ENCODE measurements at places on chromosomes 1 and 21.
A peak's percentile ranks its signal among the peaks of the same experiment; 100 is the strongest.

GRCh38 chr1:246768403-246769020 is 44.3 kb downstream of the SCCPDH start:
- DNase-seq: no peak

- DNase-seq: no peak
These were observed 518.9 kb downstream of the USP25 start for GRCh38 chr21:16248705-16249104.

DNA sequence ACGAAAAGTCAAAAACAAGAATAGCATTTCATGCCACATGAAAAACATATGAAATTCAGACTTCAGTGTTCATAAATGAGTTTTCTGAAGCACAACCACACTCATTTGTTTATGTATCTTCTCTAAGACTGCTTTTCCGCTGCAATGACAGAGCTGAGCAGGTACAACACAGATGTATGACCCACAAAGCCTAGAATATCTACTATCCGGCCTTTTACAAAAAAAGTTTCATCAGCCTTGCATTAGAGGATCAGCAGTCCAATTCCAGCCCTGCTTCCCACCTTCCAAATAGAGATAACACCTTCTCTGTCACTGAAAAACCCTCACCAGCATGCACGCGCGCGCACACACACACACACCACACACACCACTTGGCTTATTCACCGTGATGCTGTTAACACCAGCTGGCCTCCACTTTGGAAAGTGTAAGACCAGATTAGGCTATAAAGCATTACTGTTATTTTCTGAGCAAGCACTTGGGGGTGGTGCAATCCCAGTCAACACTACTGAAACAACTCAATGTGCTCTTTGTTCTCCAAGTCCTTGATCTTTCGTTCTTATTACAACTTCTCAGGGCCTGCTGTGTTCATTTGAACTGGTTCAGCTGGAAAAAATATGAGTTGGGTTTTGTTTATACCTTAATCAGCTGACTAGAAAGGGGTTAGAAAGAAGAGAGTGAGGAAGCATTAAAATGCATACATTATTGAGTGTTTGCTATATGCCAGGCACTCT is 90.0 kb downstream of the GLUL start:
- DNase-seq: peak; percentile 90

- no peak for DNase-seq
These were observed 60.6 kb upstream of the CD1D start for GRCh38 chr1:158119976-158120653.

DNA sequence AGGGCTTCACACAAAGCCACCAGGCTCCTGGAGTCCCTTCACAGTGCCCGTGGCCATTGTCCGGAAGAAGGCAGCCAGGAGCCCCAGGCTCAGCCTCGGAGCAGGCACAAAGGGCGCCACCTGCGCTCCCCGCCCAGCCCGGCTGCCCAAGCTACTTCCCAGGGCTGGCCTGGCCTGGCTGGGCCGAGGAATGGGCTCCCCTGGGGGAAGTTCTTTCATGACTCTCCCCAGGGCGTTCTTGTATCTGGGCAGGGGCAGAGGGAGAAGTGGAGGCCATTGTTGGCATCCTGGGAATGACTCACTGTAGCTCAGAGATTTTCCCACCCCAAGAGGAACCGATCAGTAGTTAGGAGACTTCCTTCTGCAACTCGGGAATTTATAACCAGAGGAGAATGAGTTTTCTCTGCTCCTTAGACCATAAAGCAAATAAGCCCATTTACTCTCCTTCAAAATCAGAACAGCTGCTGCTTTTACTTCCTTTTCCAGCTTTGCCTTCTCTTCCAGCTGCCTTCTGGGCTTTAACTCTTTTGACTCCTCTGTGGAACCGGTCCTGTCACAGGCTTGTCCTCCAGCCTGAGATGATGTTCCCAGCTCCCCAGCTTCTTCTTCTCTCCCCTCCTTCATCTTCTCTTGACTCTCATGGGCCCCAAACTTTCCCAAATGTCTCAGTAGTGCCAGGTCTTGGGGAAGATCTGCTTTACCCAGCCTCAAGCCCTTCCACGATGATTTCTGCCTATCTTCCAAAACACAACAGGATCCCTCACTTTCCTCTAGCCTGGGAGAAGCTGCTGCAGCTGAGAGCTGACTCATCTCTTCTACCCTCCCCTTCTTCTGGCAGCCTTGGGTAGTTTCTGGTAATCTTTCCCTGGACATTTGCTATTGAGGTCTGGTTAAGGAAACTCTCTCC is 118.7 kb upstream of the CD34 start:
- no peak for DNase-seq

DNA sequence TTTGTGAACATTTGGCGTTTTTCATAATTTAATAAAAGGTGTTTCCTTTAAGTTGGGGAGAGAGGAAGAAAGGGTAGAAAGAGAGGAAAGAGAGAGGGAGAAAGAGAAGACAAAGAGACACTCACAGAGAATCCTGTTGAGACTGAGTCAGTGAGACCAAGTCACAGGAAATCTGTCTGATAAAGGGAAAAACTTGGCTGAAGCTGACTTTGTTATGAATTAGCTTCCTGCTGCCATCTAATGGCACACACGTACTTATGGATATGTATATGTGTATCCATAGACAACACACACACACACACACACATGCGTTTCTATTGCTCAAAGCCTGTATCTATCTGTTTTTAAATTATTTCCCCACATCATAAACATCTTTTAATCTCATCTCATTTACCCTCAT is 42.5 kb upstream of the DISC1 start:
- peak; percentile 32 for DNase-seq

DNA sequence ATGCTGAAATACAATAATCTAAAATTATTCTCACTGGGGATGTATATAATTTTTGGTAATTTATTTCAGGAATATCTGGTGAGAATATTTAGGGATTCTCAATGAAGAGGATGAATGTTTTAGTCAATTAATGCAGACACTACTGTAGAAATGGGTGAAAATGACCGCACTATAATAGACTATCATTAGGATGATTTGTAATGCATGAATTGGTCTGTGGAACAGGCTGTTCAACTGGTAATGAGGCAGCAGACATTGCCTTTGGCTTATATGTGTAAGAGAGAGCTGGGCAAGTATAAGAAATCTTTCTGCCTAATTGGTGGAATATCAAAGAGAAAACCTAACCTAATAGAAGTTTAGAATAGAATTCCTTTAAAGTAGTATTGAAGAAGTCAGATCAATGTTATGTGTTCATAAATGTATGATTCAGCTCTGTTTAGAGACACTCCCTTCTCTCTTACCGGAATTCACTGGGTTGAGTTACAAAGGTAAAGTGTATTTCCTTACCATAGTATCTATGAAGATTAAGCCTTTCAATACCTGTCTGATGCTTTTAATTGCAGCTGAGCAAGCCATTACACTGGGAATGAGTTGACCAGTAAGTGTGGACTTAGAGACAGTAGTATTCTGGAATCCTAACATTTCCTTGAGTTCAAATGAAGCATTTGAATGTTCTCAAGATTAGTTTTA is 274.5 kb downstream of the S1PR1 start:
- DNase-seq: no peak

- no peak for DNase-seq
These were observed 10.2 kb upstream of the NKAIN1 start for GRCh38 chr1:31249854-31250253.

DNA sequence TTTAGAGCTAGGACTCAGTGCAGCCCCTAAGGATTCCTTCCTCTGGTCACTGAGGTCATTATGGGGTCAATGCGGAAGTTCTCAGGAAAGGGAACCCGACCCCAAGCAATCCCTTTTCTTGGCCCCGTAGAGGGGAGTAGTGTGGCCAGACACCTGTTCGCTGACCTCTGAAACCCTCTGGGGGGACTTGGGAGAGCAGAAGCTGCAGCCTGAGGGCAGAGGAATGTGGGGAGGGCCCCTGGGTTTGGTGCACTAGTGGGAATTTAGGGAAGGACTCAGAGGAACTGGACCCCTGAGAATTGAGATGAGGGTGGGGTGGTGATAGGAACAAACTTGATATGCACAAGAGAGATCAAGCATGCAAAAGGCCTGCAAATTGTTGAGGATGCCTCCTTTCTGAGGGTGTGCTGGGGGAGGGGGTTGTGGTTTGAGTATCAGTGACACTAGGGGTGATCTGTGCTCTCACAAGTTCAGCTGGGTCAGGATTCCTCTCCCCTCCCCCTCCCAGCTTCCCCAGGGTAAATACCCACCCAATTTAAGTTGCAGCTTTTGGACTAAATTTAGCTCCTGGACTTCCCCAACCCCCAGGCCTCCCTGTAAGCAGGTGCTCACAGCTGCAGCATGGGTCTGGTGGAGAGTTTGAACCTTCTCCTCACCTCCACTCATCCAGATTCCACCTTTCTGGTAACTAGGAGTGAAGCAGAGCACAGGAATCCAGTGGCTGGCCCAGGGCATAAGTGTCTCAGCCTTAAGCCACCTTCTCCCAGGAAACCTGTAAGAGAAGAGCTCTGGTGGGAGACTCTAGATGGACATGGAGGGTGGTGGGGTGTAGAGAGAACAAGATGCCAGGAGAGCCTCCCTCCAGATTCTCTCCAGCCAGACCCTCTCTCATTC is 13.5 kb downstream of the ADAMTSL4 start:
- no peak for DNase-seq

- DNase-seq: no peak
These were observed 931.1 kb downstream of the PLA2G4A start for GRCh38 chr1:187759825-187760333.

- no peak for DNase-seq
These were observed 47.2 kb downstream of the RIPK4 start for GRCh38 chr21:41719691-41720090.

- DNase-seq: no peak
These were observed 86.9 kb upstream of the KCNE2 start for GRCh38 chr21:34276711-34277425.

DNA sequence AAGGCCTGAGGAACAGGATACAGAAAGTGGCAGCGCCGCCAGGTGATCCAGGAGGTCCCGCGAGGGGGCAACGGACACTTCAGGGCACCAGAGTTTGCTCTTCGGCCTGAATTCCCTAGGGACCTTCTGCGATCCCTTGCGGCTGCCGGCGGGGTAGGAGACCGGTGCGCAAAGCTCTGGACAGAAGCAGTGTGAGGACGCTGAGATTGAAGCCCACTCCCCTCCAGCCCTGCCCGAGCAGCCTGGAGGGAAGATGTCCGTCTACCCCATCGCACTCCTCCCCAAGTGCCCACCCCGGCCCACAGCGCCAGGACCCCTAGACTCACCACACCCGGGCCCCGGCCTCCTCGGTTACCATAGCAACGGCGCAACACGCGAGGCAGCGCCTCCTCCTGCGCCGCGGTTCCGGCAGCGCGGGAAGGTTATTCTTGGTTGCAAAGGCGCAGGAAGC is at the start of gene ANKRD45:
ANKRD45 (minus strand) TSS at position 361 of the 451 bp plus-strand sequence. CDS start 10,433 bp downstream, outside the sequence.
- DNase-seq: no peak

GRCh38 chr1:184212649-184213314 is 161.3 kb downstream of the TSEN15 start:
- DNase-seq: peak; percentile 59

GRCh38 chr1:44677201-44677766 is 2.8 kb downstream of the ARMH1 start:
- no peak for DNase-seq

- DNase-seq: no peak
These were observed 240.9 kb upstream of the ADGRL2 start for GRCh38 chr1:81559662-81560350.

GRCh38 chr21:45256021-45256911 is 31.4 kb downstream of the POFUT2 start:
- no peak for DNase-seq

DNA sequence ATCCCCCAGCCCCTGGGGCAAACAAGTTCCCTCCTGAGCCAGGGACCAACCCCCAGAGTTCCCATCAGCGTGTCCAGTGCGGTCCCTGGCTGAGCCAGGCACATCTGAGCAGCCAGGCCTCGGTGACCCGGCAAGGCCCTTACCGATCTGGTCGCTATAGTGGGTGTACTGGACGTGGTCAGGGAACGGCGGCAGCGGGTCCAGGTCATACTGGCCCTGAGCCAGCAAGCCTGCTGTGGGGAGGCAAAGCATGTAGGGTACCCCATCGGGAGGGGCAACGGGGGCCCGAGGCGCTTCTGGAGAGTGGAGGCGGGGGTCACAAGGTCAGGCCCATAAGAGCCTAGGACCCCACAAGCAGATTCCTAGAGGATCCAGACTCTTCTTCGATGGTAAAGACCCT is 3.5 kb downstream of the MFAP2 start:
- no peak for DNase-seq

- DNase-seq: no peak
These were observed 64.7 kb downstream of the CSMD2 start for GRCh38 chr1:34100332-34100731.

GRCh38 chr21:34302521-34302920 is 61.3 kb upstream of the KCNE2 start:
- DNase-seq: no peak

GRCh38 chr1:57467830-57468229 is 44.0 kb upstream of the DAB1 start:
- DNase-seq: no peak

DNA sequence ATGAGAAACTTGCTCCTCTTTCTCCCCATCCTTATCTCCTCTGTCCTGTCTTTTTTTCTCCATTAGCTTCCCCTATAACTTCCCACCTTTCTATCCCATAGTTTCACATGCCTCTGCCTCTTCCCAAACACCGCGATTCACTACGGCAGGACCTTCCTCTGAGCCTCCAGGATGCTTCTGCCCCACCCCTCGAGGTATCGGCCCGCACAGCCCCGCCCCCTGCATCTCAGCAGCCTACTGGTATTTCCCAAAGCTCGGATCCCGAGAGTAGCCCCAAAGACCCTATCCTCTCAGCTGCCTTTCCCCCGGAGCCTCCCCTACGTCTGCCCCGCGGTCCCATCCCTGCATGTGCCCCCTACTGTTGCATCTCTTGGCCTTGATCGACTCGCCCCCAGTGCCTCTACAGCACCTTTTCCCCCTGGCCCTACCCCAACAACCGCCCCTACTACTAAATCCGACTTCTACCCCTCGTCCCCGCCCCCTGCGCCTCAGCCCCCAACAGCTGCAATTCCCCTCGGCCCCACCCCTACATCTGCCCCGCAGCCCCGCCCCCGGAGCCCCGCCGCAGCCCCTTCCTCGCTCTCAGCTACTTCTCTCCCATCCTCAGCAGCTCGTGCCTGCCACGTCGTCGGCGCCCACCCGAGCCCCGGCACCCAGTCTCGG is 512 bp downstream of the PIAS3 start:
- no peak for DNase-seq

DNA sequence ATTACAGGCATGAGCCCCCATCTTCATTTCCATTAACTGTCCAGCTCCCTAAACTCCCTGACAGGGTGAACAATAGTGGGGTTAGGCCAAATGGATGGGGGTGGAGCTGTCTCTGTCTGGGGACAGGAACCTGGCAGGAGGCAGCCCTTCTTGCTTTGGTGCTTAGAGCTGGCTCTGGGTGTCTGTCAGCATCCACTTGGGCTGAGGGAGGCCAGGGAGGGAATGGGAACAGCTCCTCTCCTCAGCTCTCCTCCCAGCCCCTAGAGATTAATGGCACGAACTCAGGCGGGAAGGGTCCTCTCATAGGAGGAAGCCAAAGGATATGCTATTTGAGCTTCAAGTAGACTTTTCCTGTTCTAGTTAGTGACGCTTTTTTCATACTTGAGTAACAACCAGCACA is 11.1 kb upstream of the ETV3L start:
- no peak for DNase-seq
